GOT3 (cell line): ENCODE measurements at places on chromosomes 4 and X.

DNA sequence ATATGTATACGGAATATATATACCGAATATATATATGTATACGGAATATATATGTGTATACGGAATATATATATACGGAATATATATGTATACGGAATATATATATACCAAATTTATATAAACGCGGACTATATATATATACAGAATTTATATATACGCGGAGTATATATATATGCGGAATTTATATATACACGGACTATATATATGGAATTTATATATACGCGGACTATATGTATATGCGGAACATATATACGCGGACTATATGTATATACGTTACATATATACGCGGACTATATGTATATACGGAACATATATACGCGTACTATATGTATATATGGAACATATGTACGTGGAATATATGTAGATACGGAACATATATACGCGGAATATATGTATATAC lies 78.6 kb downstream of the ARHGAP36 start:
- no peak for DNase-seq

DNA sequence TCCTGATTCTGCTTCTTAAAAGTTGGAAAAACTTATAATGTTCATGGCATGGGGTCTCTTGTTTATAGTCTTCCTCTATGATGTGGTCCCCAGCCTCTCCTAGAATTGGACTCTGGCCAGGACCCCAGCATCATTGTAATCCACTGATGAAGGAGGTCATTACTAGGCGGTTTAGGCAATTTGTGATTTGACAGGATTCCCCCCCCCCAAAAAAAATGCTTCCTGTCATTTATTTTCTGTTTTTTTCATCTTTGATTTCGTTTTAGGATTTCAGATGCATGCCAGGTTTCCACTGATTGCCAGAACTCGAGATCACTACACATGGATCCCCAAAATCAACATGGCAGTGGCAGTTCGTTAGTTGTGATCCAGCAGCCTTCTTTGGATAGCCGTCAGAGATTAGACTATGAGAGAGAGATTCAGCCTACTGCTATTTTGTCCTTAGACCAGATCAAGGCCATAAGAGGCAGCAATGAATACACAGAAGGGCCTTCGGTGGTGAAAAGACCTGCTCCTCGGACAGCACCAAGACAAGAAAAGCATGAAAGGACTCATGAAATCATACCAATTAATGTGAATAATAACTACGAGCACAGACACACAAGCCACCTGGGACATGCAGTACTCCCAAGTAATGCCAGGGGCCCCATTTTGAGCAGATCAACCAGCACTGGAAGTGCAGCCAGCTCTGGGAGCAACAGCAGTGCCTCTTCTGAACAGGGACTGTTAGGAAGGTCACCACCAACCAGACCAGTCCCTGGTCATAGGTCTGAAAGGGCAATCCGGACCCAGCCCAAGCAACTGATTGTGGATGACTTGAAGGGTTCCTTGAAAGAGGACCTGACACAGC lies 4.9 kb downstream of the SPRY1 start:
- no peak for DNase-seq

DNA sequence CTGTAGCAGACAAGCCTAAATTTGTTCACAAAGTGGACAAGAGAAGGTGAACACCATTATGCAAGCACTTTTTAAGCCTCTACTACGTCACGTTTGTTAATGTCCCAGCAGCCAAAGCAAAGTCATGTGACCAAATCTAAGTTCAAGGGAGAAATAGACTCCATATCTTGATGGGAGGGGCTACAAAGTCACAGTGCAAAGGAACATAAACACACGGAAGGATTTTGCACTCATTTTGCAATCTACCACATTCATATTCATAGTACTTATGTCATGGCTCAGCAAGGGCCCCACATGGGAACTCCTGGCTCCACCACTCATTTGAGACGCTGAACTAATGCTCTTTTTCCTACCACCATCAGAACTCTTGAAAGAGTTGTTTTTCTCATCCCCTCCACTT lies 139.0 kb upstream of the JADE1 start:
- DNase-seq: no peak

DNA sequence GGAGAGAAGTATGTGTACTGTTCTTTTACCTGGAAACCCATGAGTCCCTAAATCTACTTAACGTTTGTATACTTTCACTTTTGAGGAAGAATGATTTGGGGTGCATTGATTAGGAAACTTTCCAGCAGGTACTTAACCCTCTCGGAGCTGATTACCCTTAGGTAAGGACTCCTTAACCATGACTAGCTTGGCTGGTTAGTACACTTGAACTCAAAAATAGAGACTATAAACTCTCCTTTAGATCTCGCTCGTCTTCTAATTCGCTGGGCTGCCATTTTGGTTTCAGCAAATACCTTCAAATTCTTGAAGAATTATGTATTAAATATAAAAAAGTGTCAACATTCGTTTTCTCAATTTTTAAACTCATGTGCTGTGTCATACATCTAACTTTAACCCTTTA lies 2.0 kb downstream of the USP9X start:
- DNase-seq: no peak

DNA sequence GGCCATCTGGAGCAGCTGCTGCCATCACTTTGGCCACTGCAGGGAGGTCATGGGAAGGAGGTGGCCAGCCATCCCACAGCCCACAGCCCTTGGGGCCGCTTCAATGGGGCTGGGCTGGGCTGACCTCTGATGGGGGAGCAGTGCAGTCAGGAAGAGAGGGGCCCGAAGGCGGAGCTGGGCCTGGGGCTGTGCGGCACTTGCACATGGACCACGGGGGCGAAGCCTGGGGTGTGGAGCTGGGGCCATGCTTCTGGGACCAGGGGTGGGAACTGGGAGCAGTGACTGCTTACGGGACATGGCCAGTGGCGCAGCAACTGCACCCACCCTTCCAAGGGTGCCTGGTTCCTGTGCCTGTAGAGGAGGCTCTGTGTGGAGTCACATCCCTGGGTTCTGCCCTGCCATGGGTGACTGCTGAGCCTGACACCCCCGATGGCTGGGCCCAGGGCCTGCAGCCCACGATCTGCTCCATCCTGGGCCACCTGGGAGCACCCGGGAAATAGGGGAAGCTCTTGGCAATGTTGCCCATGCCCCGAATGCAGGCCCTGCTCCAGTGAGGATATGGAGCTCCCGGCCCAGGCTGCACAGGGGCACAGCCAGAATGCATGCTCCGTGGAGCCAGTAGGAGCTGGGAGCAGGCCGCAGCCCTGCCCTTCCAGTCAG lies 22.4 kb upstream of the SULT1B1 start:
- DNase-seq: no peak
